ENCODE measurements at places on chromosomes 5 and 9.
A peak's percentile ranks its signal among the peaks of the same experiment; 100 is the strongest.

GRCh38 chr9:110047955-110048402 lies 160.0 kb downstream of the C9orf152 start:
- DNase-seq = peak; percentile 86
- H3K4me1 ChIP-seq = peaks cover 56% of the 10 kb centered on the region
- peak overlapping the region; percentile 90 for H3K27ac ChIP-seq
- no peaks in the 10 kb centered on the region for H3K36me3 ChIP-seq
- peak overlapping the region; percentile 54 for H3K4me3 ChIP-seq

DNA sequence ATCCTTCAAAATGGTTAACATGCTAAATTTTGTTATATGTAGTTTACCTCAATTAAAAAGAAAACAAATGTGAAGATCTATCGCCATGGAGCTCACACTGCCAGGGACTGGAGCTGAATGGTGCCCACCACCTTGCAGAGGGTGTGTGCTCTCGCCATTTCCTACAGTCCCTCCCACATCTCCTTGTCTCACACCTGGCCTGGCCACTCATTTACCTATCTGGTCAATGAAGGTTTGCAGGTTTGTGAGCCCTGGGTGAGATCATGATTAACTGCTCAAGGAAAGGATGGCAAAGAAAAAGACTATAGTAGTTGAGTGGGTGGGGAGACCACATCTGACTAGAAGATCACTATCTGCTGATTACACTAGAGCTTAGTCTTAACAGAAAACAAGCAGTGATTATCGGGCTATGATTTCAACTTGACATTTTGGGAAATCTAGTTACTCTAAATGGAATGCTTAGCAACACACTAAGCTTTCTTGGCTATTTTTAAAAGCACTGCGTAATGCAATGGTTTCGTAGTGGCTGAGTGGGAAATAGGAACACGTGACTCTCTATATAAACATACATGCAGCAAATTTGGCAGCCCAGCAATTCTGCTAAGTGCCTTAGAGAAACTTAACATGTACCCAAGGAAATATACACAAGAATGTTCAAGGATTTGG lies 27.3 kb downstream of the PUM3 start:
- H3K4me1 ChIP-seq = no peaks in the 10 kb centered on the region
- H3K36me3 ChIP-seq = peaks cover 90% of the 10 kb centered on the region
- no peaks in the 10 kb centered on the region for H3K27me3 ChIP-seq
- no peak overlapping the region for H3K4me3 ChIP-seq

DNA sequence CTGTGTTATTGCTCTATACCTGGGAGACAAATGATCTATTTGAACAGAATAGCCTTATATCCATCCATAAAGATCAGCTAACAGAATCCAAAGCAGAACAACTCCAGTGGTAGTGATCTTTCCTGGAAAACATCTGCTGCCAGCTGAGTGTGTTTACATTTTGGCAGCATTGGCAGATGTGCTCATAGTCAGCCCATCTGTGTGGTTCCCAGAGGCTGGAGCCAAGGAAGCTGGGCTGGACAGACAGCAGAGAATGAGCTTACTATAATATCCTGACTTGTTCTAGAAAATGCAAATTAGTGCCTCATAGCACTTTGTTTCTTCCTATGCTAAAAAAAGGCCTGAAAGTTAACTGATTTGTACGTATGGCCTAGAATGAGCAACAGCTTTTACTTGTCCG lies 99.7 kb downstream of the ST8SIA4 start:
- H3K27ac ChIP-seq = no peak overlapping the region
- H3K4me3 ChIP-seq = no peak overlapping the region
- H3K4me1 ChIP-seq = no peaks in the 10 kb centered on the region
- no peaks in the 10 kb centered on the region for H3K27me3 ChIP-seq
- DNase-seq = peak; percentile 47

DNA sequence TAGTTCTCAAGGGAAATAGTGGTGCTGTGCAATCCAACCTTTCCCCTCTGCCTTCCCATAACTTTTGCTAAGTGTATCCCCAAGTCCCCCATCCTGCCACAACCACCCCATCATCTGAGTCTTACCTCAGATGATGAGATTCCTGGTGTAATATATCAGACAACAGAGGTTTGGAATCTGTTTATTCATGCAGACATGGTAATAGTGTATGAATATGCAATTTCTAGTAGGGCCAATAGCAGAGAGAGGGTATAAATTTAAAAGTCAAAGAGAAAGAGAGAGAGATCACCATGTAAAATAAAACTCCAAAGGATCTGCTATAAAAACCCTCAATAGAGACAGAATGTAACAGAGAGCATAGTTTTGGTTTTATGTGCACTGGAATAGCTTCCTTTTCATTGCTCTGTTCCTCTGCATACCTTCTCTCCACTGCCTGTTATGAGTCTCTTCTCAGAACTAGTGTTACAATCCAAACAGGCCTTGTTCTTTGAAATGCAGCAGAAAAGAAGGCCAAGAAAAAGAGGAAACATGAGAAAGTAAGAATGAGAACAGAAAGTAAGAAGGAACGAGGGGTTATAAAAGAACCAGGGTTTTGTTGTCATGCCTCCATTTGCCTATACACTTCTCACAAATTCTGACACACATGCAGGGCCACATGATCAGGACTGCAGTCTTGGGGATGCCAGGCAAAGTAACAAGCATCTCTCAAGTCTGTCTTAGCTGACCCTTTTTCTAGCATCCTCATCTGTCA lies 278.0 kb downstream of the CETN3 start:
- DNase-seq = no peak
- no peak overlapping the region for H3K27ac ChIP-seq
- H3K36me3 ChIP-seq = no peaks in the 10 kb centered on the region
- no peak overlapping the region for H3K4me3 ChIP-seq
- H3K4me1 ChIP-seq = no peaks in the 10 kb centered on the region
- H3K27me3 ChIP-seq = no peaks in the 10 kb centered on the region

DNA sequence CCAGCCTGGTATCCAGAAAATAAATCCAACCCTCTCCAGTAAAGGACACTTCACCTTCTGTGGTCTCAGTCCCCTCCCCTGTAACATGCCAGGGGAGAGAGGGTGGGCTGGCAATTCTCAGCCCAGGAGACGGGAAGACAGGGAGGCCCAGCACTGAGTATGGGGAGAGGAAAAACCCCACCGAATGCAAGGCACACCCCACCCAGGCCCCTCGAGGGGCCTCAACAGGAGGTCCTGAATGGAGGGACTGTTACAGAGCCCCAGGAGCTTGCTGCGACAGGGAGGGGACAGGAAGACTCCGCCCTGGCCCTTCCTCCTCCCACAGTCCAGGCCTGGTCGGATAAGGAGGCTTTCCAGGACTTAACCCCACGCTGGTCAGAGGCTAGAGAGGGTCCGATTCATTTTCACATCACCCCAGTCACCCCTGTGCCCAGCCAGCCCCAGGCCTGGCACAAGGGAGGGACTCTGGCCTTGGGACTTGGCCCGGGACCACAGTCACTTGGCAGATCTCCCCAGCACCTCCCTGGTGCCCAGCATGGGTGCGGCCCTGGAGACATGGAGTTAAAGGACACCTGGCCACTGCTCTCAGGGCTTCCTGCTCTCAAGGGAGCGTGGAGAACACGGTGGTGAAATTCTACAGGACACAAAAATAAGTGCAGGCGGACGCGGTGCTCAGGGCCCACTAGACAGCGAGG lies 44.9 kb upstream of the STXBP1 start:
- H3K27me3 ChIP-seq = no peaks in the 10 kb centered on the region
- peak overlapping the region; percentile 68 for H3K4me3 ChIP-seq
- no peak for DNase-seq
- peak overlapping the region; percentile 89 for H3K27ac ChIP-seq

DNA sequence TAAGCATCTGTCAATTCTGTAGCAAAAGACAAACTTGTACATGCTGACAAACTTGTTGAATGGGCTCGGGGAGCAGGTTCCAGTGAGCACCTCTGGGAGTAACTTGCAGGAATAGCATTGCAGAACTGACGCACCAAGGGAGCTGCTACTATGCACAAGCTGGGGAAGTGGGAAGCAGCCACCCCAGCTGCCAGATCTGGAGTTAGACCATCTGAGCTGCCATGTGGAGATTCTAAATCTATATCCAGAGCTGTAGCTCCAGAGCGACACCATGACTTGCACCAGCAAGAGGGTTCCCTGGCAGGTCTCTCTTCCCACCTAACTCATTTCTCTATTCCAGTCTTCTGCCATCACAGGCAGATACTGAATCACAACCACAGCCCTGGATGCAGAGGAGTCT lies 346.0 kb upstream of the PANK3 start:
- no peak for DNase-seq
- no peaks in the 10 kb centered on the region for H3K36me3 ChIP-seq
- no peak overlapping the region for H3K4me3 ChIP-seq

DNA sequence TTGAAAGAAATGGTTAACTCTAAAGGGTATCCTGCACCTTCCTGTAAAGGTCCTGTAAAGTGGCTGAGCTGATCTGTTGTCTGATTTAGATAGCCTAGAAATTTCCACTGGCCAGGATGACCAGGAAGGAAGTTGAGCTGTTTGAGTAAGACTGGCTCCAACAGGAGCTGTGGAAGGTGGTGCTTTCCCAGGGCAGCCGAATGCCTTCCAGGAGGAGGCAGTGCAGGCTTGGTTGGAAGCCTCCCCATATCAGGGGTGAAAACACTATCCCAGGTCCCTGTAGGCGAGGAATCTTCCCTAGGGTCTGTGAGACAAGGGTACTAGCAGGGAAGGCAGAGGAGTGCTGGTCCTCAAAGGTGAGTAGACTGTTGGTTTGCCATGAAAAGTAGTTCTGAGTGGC lies 98.4 kb downstream of the LIX1 start:
- H3K27me3 ChIP-seq = no peaks in the 10 kb centered on the region
- no peaks in the 10 kb centered on the region for H3K36me3 ChIP-seq
- no peak overlapping the region for H3K27ac ChIP-seq
- no peaks in the 10 kb centered on the region for H3K4me1 ChIP-seq

DNA sequence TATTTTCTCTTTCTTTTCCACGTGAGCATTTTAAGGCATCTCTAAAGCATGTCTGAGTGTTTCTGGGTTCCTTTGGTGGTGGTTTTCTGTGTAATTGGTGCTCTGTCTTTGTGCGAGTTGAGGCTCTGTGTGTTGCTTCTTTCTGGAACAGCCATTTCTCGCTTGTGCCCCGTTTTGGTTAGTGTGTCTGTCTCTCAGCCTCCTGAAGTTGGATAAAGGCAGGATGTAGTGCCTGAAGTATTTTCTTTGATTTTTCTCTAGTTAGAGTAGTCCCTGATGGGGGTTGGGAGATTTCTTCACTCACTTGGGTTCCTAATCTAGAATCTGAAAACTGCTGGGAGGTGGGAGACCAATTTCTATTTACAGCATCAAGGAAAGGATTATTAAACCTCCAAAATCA lies 129.7 kb upstream of the TMEM161B start:
- no peaks in the 10 kb centered on the region for H3K36me3 ChIP-seq
- DNase-seq = no peak
- H3K4me3 ChIP-seq = no peak overlapping the region
- H3K27ac ChIP-seq = no peak overlapping the region
- no peaks in the 10 kb centered on the region for H3K4me1 ChIP-seq

- H3K36me3 ChIP-seq = no peaks in the 10 kb centered on the region
- H3K27me3 ChIP-seq = no peaks in the 10 kb centered on the region
- no peak overlapping the region for H3K4me3 ChIP-seq
- H3K27ac ChIP-seq = no peak overlapping the region
- H3K4me1 ChIP-seq = no peaks in the 10 kb centered on the region
- DNase-seq = no peak
These were observed 242.0 kb downstream of the CRB2 start for GRCh38 chr9:123597876-123598556.

GRCh38 chr5:28726815-28727214 lies 1688.4 kb upstream of the CDH9 start:
- no peaks in the 10 kb centered on the region for H3K36me3 ChIP-seq
- no peaks in the 10 kb centered on the region for H3K27me3 ChIP-seq
- no peak for DNase-seq

DNA sequence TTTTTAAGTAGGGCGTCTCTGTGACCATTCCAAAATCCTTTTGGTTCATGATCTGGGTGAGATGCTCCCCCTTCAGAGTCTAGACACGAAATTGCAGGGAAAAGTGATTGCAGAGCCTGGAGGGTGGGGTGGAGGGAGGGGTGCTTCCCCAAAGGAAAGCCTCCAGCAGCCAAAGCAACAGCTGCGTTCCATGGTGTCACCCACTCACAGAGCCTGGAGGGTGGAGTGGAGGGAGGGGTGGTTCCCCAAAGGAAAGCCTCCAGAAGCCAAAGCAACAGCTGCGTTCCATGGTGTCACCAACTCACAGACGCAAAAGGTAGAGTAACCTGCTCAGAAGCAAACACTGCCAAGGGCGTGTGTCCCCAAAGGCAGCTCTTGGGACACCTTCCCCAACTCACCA lies 22.6 kb downstream of the SLC6A18 start:
- peaks cover 3% of the 10 kb centered on the region for H3K27me3 ChIP-seq
- H3K27ac ChIP-seq = no peak overlapping the region
- no peak overlapping the region for H3K4me3 ChIP-seq
- peaks cover 5% of the 10 kb centered on the region for H3K4me1 ChIP-seq
- no peaks in the 10 kb centered on the region for H3K36me3 ChIP-seq

GRCh38 chr9:130732793-130733221 lies 39.2 kb downstream of the EXOSC2 start:
- no peaks in the 10 kb centered on the region for H3K36me3 ChIP-seq
- no peak overlapping the region for H3K4me3 ChIP-seq
- H3K27me3 ChIP-seq = no peaks in the 10 kb centered on the region
- no peak overlapping the region for H3K27ac ChIP-seq
- no peak for DNase-seq

DNA sequence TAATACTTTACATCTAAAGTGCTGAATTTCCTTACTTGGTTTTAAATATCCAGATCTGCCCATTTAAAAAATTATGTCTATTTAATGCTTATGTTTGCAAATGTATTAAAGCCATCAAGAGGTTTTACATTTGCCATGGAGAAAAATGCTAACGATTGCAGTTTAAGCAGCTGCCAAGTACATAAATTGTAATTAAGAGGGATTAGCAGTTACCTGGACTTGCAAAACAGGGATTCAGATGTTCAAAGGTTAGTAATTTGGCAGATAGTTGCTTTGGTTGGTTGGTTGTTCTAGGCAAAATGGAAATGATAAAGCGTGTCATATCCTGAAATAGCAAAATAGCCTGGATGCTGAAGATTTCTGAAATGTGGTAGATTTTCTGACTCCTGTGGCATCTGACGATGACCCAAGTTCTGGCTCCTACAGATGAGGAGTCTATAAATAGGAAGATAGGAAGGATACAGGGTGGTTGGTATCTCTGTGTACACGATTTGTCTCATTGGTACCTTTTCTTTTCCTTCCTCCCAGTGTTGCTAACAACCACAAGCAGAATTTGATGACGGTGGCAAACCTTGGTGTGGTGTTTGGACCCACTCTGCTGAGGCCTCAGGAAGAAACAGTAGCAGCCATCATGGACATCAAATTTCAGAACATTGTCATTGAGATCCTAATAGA lies 282.9 kb downstream of the NR3C1 start:
- H3K27ac ChIP-seq = no peak overlapping the region
- H3K36me3 ChIP-seq = no peaks in the 10 kb centered on the region
- peaks cover 10% of the 10 kb centered on the region for H3K4me1 ChIP-seq
- no peaks in the 10 kb centered on the region for H3K27me3 ChIP-seq
- no peak overlapping the region for H3K4me3 ChIP-seq

- no peaks in the 10 kb centered on the region for H3K27me3 ChIP-seq
- peak overlapping the region; percentile 89 for H3K27ac ChIP-seq
- DNase-seq = peak; percentile 74
- H3K4me1 ChIP-seq = peaks cover 7% of the 10 kb centered on the region
- no peaks in the 10 kb centered on the region for H3K36me3 ChIP-seq
- H3K4me3 ChIP-seq = no peak overlapping the region
These were observed 4.1 kb downstream of the DNAJB5 start for GRCh38 chr9:34993502-34994259.

GRCh38 chr9:110257956-110258355 lies 1.6 kb upstream of the TXN start:
- H3K4me3 ChIP-seq = no peak overlapping the region
- peak overlapping the region; percentile 98 for H3K27ac ChIP-seq
- peaks cover 52% of the 10 kb centered on the region for H3K4me1 ChIP-seq

GRCh38 chr5:1016476-1016875 lies 7.9 kb downstream of the NKD2 start:
- peaks cover 20% of the 10 kb centered on the region for H3K27me3 ChIP-seq
- no peak for DNase-seq
- H3K36me3 ChIP-seq = no peaks in the 10 kb centered on the region
- H3K27ac ChIP-seq = no peak overlapping the region
